Fibroblast of villous mesenchyme (primary cell): ENCODE measurements at places on chromosomes 6 and 20. TPM values are rescaled to one million over a fixed set of nuclear protein-coding genes. Genes with fewer than 3 reads are reported as not detected.

GRCh38 chr20:20665606-20666332 is 46.7 kb downstream of the RALGAPA2 start:
- DNase-seq, result no peak

GRCh38 chr6:24673625-24674024 is 6.7 kb downstream of the ACOT13 start:
- no peak for DNase-seq

DNA sequence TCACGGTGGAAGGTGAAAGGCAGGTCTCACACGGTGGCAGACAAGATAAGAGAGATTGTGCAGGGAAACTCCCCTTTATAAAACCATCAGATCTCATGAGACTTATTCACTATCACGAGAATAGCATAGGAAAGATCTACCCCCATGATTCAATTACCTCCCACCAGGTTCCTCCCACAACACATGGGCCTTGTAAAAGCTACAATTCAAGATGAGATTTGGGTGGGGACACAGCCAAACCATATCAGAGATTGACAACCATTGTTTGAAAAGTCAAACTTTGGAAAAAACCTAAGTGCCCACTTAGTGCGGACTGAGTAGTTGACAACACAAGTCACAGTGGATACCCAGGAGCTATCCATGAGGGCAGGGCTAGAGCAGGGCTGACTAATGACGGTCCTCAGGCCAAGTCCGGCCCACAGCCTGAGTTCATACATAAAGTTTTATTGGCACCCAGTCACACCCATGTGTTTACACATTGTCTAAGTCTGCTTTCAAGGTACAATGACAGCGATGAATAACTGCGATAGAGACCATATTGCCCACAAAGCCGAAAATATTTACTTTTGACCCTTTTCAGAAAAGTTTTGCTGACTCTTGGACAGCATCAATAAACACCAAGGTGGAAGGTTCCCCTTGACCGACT is 33.8 kb upstream of the PMEPA1 start:
- no peak for DNase-seq

Gene MTO1
- 42.8 and 59.2 TPM in 2 replicates for total RNA-seq

DNA sequence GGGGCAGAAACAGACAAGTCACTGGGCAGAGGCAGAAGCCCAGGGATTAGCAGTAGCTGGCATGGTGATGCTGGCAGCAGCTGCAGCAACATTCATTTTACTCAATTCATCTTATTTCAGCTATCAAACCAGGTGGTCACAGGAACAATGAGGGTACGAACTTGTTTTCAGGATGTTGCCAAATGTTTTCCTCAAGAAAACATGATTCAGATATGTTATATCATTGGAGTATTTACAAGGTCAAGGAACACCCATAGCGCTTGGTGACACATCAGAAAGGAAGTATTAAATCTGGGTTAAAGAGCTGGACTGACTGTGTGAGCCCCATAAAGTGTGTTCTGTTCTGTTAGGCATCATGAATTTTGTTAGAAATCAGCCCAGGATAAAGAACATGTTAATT is 456.9 kb upstream of the ID4 start:
- peak; percentile 45 for DNase-seq

GRCh38 chr6:21109391-21110178 is 484.0 kb upstream of the SOX4 start:
- DNase-seq, result peak; percentile 70

GRCh38 chr6:166957087-166957804 is 896 bp upstream of the RNASET2 start:
- DNase-seq, result peak; percentile 28

DNA sequence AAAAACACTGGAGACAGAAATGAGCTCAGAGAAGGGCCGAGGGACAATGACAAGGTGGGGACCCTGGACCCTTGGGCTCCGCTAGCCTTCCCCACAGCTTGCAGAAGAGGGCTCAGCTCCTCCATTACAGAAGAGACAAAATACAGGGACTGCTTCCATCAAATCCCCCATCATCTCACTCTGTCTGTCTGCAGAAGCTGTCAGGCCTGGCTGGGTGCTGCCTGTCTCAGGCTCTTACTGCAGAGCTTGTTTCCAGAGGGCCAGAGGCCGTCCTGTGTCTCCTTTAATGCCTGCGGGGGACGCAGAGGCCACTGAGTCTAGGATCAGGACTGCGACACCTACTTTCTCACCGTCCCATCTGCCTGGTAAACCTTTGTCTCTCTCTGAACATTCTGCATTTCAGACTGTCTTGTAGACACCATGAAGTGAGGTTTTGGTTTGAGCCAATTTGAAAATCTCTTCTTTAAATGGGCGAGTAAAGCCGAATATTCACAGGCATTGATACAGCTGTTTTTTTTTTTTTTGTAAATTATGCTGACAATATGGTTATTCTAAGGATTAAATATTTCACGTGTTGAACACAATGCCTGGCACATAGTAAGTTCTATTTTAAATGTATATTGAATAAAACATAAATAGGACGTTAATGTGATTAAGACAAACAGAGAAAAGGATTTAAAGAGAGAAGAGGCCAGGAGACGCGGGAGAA is 28.3 kb downstream of the RNASET2 start:
- no peak for DNase-seq

Gene PTPRT
- total RNA-seq, result not detected in 2 replicates

DNA sequence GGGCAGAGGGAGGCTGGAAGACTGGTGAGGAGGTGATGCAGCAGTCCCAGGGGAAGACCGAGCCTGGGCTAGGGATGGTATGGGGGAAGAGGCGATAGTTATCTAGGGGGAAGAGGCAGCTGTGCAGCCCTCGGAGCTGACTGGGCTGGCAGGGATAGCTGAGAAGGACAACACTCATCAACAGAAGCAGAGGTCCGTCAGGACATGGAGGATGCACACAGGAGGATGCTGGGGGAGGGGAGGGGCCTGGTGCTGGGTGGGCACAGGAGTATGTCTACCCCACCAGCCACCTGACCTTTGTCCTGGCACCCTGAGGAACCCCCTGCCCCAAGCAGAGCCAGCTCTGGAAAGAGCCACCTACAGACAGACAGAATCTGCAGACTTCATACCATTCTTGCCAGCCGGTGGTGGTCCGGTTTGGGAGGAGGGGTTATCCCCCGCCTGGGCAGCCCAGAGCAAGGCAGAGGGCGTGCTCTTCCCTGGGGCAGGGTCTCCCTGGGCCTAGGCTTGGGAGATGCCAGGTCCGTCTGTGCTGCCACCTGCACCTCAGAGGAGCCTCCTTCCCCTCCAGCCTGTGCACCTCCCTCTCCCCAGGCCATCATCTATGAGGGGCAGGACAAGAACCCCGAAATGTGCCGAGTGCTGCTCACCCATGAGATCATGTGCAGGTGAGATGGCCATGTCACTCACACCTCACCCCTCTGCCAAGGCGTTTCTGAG is 14.9 kb downstream of the EBF4 start:
- DNase-seq, result no peak

Gene TCP11
- 0.32 TPM in 1 of 2 replicates, not detected in the other for total RNA-seq

DNA sequence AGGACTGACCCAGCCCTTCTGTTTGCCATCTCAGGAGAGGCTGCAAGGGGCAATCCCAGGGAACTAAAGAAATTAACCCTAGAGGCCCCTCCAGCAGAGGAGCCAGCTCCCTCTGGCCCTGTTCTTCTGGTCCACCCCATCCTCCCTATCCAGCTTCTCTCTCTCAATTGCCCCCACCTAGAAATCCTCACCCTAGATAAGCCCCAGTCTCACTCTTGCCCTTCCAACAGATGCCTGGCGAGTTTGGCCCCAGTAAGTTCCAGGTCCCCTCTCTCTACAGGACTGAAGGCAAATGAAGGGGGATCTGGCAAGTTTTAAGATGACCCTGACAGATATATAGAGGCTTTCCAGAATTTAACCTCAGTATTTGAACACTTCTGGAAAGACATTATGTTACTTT is 134.0 kb downstream of the THBS2 start:
- no peak for DNase-seq

- DNase-seq, result peak; percentile 4
These were observed 82.3 kb upstream of the KCNG1 start for GRCh38 chr20:51104960-51105920.

GRCh38 chr6:156559162-156559690 is 218.0 kb upstream of the ARID1B start:
- no peak for DNase-seq

Gene RFX6
- total RNA-seq, result not detected in 2 replicates

GRCh38 chr20:56860413-56860812 is 231.3 kb downstream of the TFAP2C start:
- peak; percentile 86 for DNase-seq
